Osteoblast (primary cell): ENCODE measurements at places on chromosomes 11 and 22. TPM values are rescaled to one million over a fixed set of nuclear protein-coding genes. Genes with fewer than 3 reads are reported as not detected.

GRCh38 chr22:44084044-44084772 is 60.1 kb downstream of the PARVB start:
- DNase-seq: peak; percentile 46

- DNase-seq: no peak
Measured at GRCh38 chr11:115860246-115860645, 356.0 kb upstream of the CADM1 start.

GRCh38 chr11:65221026-65221425 is 39.3 kb downstream of the CAPN1 start:
- no peak for DNase-seq

DNA sequence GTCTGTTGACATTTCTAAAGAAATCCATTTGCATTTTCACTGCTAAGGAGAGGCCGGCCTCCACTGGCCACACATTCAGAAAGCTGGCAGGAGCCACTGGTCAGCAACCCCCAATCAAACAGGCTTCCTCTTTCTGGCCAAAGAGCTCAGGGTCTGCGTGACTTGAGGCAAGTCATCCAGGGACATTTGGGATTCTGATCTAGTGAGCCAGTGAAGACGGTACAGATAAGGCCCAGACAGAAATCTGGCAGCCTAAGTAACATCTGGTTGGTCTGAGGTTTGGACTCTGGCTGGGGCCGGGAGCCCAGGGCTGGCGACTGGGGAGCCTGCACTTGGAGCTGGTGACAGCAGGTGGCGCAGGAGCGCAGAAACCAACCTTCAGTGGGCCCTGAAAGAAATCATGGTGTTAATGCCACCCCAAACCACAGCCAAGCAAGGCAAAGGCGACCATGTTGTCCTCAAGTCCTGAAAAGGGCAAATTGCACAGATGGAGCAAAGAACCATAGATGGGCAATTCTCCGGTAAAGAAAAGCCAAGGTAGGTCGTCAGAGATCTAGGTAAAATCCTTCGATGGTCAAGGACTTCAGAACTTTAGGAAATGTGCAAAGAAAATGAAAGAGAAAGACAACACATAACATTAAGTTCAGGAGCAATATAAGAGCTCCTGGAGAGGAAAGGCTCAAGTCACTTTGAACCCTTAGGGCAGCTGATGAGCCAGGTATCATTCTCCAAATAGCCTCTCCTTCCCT is 99.4 kb upstream of the BLID start:
- DNase-seq: peak; percentile 91

DNA sequence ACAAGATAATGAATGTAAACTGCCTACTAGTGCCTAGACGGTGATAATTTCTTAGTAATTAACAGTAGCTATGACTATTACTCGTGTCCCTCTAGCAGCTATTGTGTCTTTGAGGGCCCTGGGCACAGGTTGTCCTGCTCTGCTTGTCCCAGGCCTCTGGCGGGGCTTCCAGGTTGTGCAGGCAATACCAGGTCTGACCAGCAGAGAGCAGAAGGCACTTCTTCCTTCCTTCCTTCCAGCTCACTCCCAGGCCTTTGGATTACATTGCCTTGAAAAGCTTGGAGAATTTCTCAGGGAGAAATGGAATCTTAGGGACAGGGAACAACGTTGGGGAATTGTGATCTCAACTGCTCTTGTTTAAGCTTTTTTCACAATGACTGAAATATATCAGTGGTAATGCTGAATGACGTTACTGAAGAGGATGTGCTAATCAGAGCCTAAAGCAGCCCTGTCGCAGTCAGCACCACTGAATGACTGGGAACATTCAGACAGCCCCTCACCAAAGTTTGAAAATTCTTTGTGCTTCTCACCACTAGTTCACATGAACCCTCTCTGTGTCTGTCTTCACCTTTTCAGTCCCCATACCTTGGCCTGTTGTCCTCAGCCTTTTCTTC is 8.4 kb upstream of the CCKBR start:
- DNase-seq: peak; percentile 90

DNA sequence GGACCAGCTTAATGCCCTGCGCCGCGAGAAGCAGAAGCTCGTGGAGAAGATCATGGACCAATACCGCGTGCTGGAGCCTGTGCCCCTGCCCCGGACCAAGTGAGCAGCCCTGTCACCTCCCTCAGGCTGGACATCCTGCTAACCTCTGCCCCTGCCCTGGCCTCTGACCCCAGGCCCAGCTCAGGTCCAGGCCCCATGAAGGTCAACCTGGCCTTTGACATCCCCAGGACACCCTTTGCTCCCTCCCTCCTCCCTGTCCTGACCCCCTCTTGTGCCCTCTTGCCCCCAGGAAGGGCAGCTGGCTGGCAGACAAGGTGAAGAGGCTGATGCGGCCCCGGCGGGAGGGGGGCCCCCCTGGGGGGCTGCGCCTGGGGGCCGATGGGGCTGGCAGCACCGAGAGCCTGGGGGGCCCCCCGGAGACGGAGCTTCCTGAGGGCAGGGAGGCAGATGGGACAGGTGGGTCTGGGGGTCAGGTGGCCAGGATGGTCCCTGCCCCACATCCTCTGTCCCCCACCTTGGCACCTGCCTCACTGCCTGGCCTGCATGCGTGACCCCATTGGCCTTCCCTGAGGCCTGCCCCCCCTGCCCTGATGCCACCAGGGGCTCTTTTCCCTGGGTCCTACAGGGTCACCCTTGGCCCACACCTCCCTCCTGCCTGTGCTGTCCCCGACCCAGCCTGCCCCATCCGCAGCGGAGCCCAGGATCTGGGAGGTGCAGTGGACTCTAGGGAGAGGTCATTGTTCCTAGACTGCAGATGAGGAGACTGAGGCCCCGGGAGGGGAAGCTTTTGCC is 5.1 kb upstream of the RPS6KA4 start:
- DNase-seq: no peak

DNA sequence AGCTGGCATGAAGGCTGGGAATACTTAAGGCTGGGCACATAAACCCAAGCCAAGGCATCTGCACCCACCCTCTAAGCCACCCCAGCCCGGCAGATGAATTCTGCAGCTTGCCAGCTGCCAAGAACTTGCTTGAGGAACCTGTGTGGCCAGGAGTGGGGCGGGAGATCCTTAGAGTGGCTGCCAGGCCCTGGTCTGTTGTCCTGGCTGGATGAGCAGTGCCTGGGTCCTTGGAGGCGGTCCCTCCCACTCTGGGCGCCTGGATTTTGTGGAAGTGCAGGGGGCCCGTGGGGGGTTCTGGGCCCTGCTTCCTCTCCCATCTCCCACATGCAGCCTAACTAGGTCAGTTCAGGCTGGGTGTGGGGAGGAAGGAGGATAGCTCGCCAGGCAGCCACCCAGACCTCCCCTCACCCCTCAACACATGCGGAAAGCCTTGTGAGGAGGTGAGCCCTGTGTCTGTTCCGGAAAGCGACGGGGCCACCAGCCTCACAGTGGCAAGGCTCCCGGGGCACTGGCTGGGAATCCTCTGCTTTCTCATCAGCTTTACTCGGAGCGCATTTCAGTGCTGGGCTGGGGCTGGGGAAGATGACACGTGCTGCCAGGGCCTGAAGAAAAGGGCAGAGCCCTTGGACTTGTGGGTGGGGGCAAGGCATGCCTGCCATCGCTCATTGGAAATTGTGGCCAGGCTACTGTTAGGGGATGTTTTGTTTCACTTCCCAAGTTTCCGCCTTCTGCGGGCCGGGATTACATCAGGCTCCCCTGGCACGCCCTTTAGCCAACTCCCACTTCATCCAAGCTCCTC is 8.4 kb downstream of the DAGLA start:
- peak; percentile 98 for DNase-seq

DNA sequence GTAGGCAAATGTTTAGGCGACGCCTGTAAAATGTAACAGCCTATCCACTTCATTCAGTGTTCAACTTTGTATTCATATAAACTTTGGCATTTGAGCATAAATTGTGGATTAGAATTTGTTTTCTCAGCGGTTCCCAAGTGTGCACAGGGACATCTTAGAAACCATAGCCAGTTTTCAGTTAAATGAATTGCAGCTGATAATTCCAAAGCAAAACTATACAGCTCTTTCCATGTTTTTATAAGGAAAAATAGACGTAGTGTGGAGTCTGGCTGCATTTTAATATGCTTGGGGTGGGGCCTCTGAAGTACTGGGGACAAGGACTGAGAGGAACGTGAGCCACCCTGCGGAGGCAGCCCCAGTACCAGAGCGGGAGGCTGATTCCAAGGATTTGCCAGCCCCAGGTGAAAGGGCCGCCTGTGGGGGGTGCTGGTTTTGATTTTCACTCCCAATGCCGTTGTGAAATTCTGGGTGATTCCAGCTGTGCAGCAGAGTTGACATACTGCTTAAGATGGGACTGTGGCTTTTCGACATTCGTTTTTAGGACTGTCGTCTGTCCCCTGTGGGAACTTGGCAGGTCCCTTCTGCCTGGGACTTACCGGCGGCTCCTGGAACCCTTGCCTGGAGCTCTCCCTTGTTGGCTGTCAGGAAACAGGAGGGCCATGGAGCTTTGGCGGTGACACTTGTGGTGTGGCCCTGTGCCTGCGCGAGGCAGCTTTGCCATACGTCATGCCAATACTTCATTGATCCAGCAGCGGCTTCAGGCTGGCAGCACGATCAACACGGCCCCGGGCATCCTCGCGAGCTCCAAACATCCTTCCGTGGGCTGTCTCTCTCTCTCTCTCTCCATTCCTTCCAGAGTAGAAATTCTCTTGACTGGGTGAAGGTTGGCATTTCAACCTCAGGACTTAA is 370.9 kb downstream of the TBC1D22A start:
- no peak for DNase-seq

- DNase-seq: no peak
Measured at GRCh38 chr11:61785837-61786402, 6.5 kb downstream of the TMEM258 start.

GRCh38 chr11:115324581-115325432 is 179.4 kb downstream of the CADM1 start:
- peak; percentile 34 for DNase-seq

- DNase-seq: peak; percentile 99
Measured at GRCh38 chr11:69638941-69639681, 1.8 kb upstream of the CCND1 start.

DNA sequence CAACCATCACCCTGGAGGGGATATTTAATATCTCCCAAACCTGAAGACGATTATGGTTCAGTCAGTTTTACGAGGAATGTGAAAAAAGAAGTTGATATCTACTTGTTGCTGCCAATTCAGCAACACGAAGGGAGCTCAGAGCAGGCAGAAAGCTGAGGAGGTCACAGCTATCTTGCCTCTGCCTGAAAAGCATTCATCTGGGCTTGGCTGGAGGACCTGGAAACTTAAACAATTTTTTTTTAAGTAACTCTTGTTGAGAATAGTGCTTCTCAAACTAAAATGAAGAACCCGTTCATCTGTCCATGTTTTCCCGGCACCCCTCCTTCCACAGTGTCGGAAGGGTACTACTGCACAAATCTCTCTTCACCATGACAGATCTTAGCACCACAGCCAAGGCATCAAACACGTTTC is 98.9 kb downstream of the MICAL3 start:
- DNase-seq: no peak

DNA sequence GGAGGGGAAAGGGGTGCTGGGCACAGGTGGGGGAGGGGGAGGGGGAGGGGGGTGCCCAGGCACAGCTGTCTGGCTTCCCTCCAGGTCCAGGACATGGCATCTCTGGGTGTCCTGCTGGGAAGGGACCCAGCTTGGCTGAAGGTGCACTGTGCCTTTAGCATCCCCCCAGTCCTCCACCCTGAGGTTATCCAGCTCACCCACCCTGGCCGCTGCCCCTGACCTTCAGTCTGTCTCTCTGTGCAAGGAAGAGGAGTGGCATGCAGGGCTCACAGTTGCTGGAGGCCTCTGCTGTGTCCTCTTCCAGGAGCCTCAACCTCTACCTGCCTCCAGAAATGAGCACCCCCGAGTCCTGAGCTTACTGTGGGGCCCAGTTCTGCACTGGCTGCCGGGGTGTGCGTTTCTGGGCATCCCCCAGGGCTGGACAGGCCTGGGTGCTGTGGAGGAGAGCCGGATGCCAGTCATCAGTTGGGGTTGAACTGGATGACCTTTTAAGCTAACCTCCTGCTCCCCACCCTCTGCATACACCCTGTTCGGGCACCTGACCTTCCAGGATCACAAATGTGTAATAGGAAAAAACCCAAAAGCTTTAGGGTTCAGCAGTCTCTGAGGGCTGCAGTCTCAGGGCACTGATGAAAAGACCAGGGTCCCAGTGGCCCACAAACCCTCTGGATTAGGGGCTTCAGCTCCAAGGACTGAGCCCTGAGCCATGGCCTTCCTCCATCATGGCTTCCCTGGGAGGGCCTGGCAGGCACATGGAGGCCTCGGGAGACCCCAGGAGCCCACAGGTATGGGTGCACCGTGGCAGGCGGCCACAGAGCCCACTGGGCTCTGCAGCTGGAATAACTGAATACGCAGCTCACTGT is 9.6 kb upstream of the CTSD start:
- peak; percentile 71 for DNase-seq

GRCh38 chr22:37365950-37366349 is 61.3 kb downstream of the ELFN2 start:
- DNase-seq: no peak

GRCh38 chr11:795634-796564 is 2.2 kb downstream of the SLC25A22 start:
- peak; percentile 100 for DNase-seq

DNA sequence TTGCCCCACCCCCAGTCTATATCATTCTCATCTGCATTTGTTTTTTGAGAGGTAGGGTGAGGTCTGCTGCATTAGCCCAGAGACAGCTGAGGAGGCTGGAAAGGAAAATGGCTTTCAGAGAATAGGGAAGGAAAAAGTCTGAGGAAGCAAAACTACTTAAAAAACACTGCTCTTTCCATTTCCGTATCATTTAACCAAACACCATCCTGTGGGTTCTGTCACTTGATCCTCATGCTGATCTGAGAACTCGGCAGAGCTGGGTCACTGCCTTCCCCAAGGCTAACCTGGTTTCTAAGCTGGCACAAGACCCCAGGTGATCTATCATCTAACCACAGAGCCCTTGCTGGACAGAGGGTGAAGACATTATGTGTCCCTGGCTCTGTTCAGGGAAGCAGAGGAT is 1.2 kb downstream of the FOLR2 start:
- DNase-seq: no peak

- peak; percentile 90 for DNase-seq
Measured at GRCh38 chr22:19800761-19801244, 40.2 kb downstream of the TBX1 start.

- no peak for DNase-seq
Measured at GRCh38 chr22:34972191-34972897, 93.6 kb upstream of the ISX start.

DNA sequence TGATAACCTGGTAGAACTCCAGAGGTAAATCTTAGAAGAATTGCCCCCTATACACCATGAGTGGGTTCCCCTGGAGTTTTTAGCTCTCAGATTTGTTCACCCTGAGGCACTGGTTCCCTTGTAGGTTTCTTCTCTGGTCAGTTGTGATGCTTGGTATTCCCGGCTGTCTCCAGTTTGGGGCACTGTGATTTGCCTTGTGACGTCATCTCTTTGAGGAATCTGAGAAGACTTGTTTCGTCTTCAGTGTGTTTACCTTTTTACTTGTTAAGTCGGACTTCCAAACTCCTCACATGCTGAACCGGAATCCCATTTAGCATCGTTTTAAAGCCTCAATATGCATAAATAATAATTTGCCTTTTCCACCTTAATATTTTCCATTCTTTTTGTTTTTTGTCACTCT is 54.4 kb downstream of the CECR2 start:
- DNase-seq: no peak

OR5D18 gene
- not detected in 2 replicates for total RNA-seq

WNT7B gene
- total RNA-seq: 0.59 TPM in 1 of 2 replicates, not detected in the other

ALKBH3 gene
- 47.8 and 53.9 TPM in 2 replicates for total RNA-seq

ZC3H7B gene
- 43.6 and 53.6 TPM in 2 replicates for total RNA-seq

BIRC3 gene
- total RNA-seq: 1.2 and 1.8 TPM in 2 replicates

EFCAB6 gene
- 1.8 and 2.9 TPM in 2 replicates for total RNA-seq

OR9I1 gene
- total RNA-seq: not detected in 2 replicates

PTDSS2 gene
- 33.0 and 36.2 TPM in 2 replicates for total RNA-seq

DNHD1 gene
- total RNA-seq: 9.0 and 9.4 TPM in 2 replicates

PTH gene
- total RNA-seq: not detected in 2 replicates

SHISAL1 gene
- total RNA-seq: 52.5 and 57.2 TPM in 2 replicates

OR5A2 gene
- total RNA-seq: not detected in 2 replicates

CRYBA4 gene
- total RNA-seq: not detected in 2 replicates
